ENCODE measurements at places on chromosomes 5 and 9. TPM values are rescaled to one million over a fixed set of nuclear protein-coding genes. Genes with fewer than 3 reads are reported as not detected.

The CEMIP2 gene
- total RNA-seq, result 46.5 TPM

The TRIM7 gene
- 1.5 TPM for total RNA-seq

The ZNF474 gene
- total RNA-seq, result not detected

DNA sequence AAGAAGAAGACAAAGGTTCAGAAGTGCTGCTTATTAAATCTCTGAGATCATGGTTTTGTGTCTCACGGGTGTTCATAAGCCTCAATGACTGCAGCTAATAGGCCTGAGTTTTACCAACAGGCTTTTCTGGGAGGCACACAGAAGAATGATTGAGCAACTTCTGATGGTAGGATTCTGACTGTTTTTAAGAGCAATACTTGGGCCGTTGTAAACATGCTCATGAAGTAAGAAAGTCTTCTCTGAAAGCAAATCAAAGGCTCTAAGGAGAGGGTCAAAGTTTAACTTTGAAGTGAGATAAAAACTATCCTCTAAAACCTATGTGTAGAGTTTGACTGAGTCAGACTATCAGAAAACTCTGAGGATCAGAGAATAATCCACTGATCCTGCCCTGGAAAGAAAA lies 390.9 kb upstream of the DAB2 start:
- H3K4me1 ChIP-seq, result no peaks in the 10 kb centered on the region
- no peak overlapping the region for H3K4me3 ChIP-seq
- peaks cover 2% of the 10 kb centered on the region for H3K27me3 ChIP-seq
- no peak overlapping the region for H3K27ac ChIP-seq

GRCh38 chr5:130290219-130290618 lies 386.0 kb downstream of the CHSY3 start:
- no peak overlapping the region for H3K27ac ChIP-seq
- no peaks in the 10 kb centered on the region for H3K27me3 ChIP-seq
- no peaks in the 10 kb centered on the region for H3K4me1 ChIP-seq
- no peaks in the 10 kb centered on the region for H3K36me3 ChIP-seq
- DNase-seq, result no peak
- H3K4me3 ChIP-seq, result no peak overlapping the region

DNA sequence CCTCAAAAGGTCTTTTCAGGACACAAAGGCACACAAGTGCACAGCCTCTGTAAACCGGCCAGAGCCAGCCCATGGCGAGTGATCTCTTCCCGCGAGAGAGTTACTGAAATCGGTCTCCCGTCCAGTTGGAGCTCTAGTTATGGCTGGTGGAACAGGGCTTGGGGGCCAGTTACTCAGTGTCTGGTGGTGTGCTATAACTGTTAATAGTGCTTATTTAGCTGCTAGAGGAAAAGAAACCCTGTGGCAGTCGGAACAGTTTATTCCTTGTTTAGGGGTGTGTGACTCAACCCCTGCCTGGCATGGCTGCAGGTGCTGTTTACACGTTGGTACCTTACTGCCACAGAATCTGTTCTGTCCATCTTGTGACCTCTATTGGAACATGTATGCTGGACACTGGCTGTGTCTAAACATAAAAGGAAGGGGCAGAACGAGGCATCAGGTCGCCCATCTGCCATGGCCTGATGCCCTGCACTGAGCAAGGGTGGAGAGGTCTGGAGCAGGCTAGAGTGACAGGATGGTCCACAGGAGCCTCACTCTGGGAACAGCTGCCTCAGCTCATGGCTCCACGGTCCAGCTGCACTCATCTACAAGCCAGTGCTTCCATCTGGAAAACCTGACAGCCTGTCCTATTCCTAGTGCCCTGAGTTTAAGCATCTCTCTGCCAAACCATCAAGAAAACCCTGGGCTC lies 49.6 kb upstream of the SIMC1 start:
- DNase-seq, result no peak
- H3K27me3 ChIP-seq, result peaks cover 9% of the 10 kb centered on the region
- H3K27ac ChIP-seq, result no peak overlapping the region
- no peaks in the 10 kb centered on the region for H3K4me1 ChIP-seq
- H3K36me3 ChIP-seq, result no peaks in the 10 kb centered on the region
- H3K4me3 ChIP-seq, result no peak overlapping the region

All from activated CD8-positive, alpha-beta T cell treated with anti-CD3 and anti-CD28 coated beads, Interleukin-2, amount 10 ng/mL, durations not matched to agents 7 days and 5 days (primary cell).